ENCODE measurements at places on chromosomes 12 and 14. TPM values are rescaled to one million over a fixed set of nuclear protein-coding genes. Genes with fewer than 3 reads are reported as not detected.

The LIMA1 gene
- total RNA-seq: 122 TPM

The TMEM263 gene
- 128 TPM for total RNA-seq

The RNASE3 gene
- total RNA-seq: not detected

The PTGER2 gene
- total RNA-seq: 34.5 TPM

The HPD gene
- 1.3 TPM for total RNA-seq

The ZDHHC22 gene
- not detected for total RNA-seq

The FAM90A1 gene
- total RNA-seq: not detected

The OR6C65 gene
- not detected for total RNA-seq

The PTPN6 gene
- under 0.01 TPM for total RNA-seq

The KRT74 gene
- total RNA-seq: not detected

The TAS2R46 gene
- total RNA-seq: 6.3 TPM

The EML1 gene
- 72.9 TPM for total RNA-seq

The JPH4 gene
- not detected for total RNA-seq

The OTUB2 gene
- 2.8 TPM for total RNA-seq

The FNTB gene
- total RNA-seq: 10.6 TPM

The IL26 gene
- not detected for total RNA-seq

The SERPINA10 gene
- total RNA-seq: 0.17 TPM

The ANP32D gene
- total RNA-seq: not detected

The DAD1 gene
- 272 TPM for total RNA-seq

The ADIPOR2 gene
- total RNA-seq: 24.5 TPM

The IL31 gene
- total RNA-seq: not detected

The KRT80 gene
- not detected for total RNA-seq

The ANKRD33 gene
- 0.15 TPM for total RNA-seq

The RARG gene
- total RNA-seq: 56.9 TPM

The CELA1 gene
- not detected for total RNA-seq

The CFAP54 gene
- 3.1 TPM for total RNA-seq

The MFAP5 gene
- total RNA-seq: 14.9 TPM

The SIX6 gene
- not detected for total RNA-seq

The LUM gene
- 202 TPM for total RNA-seq

The ACRBP gene
- total RNA-seq: 0.29 TPM

The ZFHX2 gene
- 0.66 TPM for total RNA-seq

The ZNF705A gene
- total RNA-seq: not detected

The FOXG1 gene
- 0.83 TPM for total RNA-seq

The MYO1A gene
- total RNA-seq: not detected

The KRT73 gene
- not detected for total RNA-seq

The RAPGEF3 gene
- total RNA-seq: 6.8 TPM

The KRT6A gene
- total RNA-seq: under 0.01 TPM

The NRXN3 gene
- total RNA-seq: under 0.01 TPM

The KRT3 gene
- total RNA-seq: not detected

The TC2N gene
- total RNA-seq: 0.29 TPM

The AKAP5 gene
- 0.29 TPM for total RNA-seq

The RHOJ gene
- total RNA-seq: 2.0 TPM

The RFX4 gene
- not detected for total RNA-seq

The SAMD4A gene
- 31.7 TPM for total RNA-seq

The CEP170B gene
- total RNA-seq: 28.0 TPM

The B4GALNT1 gene
- total RNA-seq: 1.3 TPM

The MBD6 gene
- 10.6 TPM for total RNA-seq

The LRP1 gene
- total RNA-seq: 535 TPM

The TPPP2 gene
- not detected for total RNA-seq

The NEUROD4 gene
- total RNA-seq: not detected

The SCNN1A gene
- not detected for total RNA-seq

The NINJ2 gene
- 0.29 TPM for total RNA-seq

The PSME1 gene
- total RNA-seq: 132 TPM

Measured in smooth muscle cell of trachea (primary cell).